ENCODE measurements at places on chromosomes 3 and 15. TPM values are rescaled to one million over a fixed set of nuclear protein-coding genes. Genes with fewer than 3 reads are reported as not detected.

DNA sequence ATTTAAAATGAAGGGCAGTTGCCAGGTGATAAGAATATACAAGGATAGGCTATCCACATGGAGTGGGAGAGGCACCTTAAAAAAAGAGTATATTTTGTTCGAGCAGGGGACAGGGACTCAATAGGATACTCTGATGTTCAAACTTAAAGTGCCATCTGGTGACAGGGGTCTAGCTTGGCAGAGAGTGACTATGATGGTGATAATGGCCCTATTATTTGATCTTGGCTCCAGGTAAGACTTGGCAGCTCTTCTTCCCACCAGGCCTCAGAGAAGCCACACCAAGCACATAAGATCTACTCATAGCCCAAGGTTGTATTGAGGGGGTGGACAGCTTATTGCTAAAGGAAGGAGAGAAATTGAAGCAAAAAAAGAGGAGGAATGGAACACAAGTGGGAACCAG lies 109.0 kb upstream of the MANF start:
- DNase-seq, result no peak

DNA sequence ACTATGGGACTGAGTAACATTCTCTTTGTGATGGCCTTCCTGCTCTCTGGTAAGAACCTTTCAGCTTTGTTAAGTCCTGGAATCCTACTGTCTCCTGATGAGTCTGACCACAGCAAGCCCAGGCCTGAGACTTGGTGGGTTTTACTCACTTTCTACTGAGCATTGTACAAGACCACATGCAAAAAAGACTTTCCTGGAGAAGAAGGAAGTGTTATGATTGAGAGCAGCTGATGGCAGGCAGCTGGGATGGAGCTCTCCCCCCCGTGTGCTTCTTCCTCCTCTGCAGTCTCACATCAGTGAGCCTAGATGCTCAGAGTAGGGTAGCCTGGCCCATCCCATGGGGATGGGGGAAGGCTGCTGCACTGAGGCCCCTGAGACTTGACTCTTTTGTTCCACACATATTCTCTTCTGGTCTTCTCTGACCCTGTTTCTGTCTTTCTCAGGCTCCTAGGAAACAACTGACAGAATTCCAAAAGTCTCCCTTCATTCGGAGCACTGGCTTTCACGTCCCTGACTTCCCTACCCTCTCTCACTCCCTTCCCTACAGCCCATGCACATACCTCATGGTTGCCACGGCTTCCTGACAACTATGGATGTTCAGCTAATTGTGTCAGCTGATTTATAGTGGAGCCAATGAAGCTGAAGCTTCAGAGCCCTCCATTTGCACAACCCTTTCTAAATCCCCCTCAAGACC lies 36.6 kb downstream of the CD86 start:
- no peak for DNase-seq

- no peak for DNase-seq
These were observed 38.5 kb upstream of the COL8A1 start for GRCh38 chr3:99599894-99600293.

GRCh38 chr15:68683026-68683425 lies 104.2 kb downstream of the CORO2B start:
- DNase-seq, result no peak

Gene CCR8
- total RNA-seq, result not detected

DNA sequence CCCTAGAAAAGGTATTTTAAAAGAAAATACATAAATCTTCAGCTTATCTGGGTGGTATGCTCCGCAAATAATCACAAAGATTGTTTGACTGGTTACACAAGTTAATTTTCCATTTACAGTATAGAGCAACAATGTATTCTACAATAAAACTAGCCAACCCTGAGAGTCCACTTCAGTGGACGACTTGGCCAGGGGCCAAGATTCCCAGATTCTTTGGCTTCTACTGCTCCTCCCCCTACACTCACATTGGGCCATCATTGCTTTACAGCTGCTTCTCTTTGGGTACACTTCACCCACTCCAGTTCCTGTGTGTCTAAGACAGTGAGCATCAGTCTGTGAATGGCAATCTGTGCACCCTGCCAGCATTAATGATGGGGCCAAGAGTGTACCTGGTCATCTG lies 17.2 kb upstream of the PRICKLE2 start:
- no peak for DNase-seq

GRCh38 chr3:10935846-10936631 lies 56.5 kb upstream of the SLC6A1 start:
- DNase-seq, result peak; percentile 65

Gene TRPM1
- total RNA-seq, result not detected

Gene DPH3
- total RNA-seq, result 19.8 TPM

- DNase-seq, result no peak
These were observed 121.6 kb downstream of the FOXP1 start for GRCh38 chr3:71461749-71462483.

DNA sequence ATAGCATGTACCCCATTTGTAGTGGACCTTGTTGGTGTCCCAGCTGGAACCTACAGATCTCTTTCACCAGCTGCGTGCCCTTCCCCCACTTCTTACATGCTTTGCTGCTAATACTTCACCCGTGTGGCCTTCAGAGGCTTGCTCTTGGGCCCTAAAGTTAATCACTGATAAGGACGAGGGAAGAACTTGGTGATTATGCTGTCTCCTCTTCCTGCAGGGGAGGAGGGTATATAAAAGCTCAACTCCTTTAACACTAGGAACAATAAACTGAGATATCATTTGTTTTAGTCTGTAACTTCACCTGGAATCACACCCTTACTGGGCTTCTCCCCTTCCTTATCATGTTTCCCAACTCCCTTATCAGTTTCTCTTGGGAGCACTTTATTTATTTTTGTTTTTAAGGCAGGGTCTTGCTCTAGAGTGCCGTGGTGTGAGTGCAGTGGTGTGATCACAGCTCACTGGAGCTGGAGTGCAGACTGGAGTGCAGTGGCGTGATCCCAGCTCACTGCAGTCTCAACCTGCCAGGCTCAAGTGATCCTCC lies 43.2 kb upstream of the PIK3R4 start:
- DNase-seq, result no peak

DNA sequence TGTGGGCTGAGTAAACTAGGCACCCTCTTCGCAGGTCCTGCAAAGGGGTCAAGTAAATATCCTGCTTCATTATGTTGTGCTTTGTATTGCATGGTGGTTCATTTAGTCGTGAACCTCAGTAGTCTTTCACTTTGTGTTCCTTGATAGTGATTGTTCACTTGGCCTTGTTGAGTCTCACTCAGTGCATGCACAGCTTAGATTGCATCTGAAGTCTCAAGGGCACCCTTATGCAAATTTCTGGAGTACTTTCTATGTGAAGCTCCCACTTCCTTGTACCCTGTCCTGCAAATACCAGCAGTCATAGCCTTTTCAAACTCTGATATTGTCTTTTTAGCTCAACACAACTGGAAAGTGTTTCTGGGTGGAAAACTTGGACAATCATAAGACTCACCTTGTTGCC lies 519.2 kb downstream of the NAALADL2 start:
- no peak for DNase-seq

GRCh38 chr15:40066589-40066988 lies 27.6 kb upstream of the SRP14 start:
- DNase-seq, result no peak

- no peak for DNase-seq
These were observed 999.0 kb downstream of the TUSC7 start for GRCh38 chr3:117708601-117709000.

DNA sequence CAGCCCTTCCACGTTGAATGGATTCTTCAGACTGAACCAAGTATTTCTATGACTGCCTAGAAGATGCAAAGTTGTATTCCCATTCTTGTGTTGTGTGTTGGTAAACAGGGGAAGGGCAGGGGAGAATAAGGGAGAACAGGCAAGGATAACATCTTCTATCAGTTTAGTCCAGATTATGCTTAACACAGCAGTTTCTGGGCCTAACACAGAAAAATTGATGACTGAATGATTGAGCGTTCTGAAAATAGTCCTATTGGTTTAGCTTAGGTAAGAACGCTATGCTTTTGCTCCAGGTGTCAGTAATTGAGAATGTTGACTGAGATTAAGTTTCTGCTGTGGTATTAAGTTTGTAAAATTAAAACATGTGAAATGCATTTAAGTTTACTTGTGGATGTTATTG lies 8.6 kb downstream of the FOXB1 start:
- no peak for DNase-seq

Gene KBTBD8
- 1.9 TPM for total RNA-seq

Gene CASR
- total RNA-seq, result not detected

- DNase-seq, result no peak
These were observed 28.1 kb downstream of the RNU5B-1 start for GRCh38 chr15:65332391-65333147.

GRCh38 chr3:40292637-40293349 lies 16.7 kb upstream of the EIF1B start:
- DNase-seq, result no peak

GRCh38 chr3:124582196-124582595 lies 148.1 kb upstream of the UMPS start:
- no peak for DNase-seq

DNA sequence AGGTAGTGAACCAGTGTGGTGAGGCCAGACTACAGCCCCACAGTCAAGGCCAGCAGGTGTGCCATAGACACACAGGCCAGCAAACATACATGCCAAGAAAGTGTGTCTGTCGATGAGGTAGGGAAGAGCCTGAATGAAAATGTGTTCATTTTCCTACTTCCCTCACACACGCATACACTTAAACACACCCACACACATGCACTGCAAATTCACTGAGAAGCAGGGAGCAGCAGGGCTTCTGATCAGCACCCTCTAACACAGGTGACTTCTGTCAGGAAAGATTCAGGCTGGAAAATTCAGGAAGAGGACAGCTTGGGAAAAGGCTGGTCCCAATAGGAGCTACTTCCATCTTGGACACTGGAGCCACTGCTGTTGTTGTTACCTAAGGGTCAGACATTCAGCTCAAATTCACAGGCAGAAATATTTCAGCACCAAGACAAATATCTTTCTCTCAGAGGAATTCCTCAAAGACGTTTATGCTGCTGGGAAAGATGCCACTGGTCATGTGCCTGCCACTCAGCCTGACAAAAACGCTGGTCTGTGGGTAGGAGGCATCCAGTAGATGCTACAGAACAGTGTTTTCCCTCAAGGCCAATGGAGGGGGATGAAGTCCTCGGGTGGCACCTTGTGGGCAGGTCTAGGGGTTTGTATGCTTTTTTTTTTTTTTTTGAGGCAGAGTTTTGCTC lies 40.9 kb upstream of the LARS2 start:
- DNase-seq, result no peak

Gene SNURF
- total RNA-seq, result 19.5 TPM

Gene VGLL4
- total RNA-seq, result 141 TPM

GRCh38 chr15:35697549-35698299 lies 151.8 kb upstream of the DPH6 start:
- no peak for DNase-seq

Gene PARP15
- total RNA-seq, result not detected

Gene P2RY13
- not detected for total RNA-seq

DNA sequence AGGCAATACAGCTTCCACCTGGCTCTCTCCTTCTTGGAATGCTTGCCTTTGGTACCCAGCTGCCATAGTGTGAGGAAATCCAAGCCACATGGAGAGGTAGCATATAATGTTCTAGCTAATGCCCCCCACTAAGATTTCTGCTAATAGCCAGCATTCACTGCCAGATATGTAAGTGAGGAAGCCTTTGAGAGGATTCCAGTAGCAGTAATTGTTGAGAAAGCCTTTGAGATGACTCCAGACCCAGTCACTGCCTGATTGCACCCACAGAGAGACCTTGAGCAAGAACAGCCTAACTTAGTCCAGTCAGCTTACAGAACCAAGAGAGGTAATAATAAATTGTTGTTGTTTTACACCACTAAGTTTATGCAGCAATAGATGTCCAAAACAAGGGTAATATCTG lies 63.1 kb downstream of the STRIT1 start:
- DNase-seq, result no peak

Gene SPSB4
- total RNA-seq, result 2.7 TPM

DNA sequence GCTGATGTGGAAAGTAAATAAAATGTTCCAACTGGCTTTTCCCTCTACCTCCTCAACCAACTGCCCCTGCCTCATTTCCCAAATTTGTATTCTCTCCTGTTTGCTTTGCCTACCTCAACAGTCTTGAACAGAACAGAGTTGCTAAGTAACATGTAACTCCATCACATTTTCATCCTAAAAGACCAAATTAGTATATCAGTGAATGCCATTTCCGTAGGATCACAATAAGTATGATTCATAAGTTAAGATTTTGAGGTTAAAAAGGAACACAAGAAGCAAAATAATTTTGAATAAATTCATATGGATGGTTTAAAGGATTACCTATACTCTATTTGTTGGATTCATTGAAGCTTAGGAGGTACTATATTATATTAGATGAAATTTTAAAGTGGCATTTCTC lies 154.9 kb downstream of the ECT2 start:
- no peak for DNase-seq

DNA sequence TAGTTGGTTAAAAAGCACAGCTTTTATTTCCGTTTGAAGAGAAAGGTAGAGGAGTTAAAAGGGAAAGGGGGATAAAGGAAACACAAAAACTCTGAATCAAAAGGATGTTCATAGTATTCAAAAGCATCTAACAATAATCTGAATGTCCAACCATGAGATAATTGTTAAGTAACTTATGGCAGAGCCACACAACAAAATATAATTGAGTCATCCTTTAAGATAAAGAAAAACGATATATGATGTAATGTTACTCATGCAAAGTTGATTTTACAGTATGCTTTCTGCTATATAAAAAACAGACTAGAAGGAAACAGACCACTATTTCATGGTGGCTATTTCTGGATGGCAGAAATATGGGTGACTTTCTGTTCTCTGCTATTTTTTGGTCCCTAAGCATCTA lies 3.9 kb downstream of the XPC start:
- no peak for DNase-seq

- DNase-seq, result no peak
These were observed 240.3 kb downstream of the IL5RA start for GRCh38 chr3:2869905-2870304.

Gene NEK11
- total RNA-seq, result 7.5 TPM

Gene SMCO1
- total RNA-seq, result not detected

Gene RBPMS2
- total RNA-seq, result 1.8 TPM

DNA sequence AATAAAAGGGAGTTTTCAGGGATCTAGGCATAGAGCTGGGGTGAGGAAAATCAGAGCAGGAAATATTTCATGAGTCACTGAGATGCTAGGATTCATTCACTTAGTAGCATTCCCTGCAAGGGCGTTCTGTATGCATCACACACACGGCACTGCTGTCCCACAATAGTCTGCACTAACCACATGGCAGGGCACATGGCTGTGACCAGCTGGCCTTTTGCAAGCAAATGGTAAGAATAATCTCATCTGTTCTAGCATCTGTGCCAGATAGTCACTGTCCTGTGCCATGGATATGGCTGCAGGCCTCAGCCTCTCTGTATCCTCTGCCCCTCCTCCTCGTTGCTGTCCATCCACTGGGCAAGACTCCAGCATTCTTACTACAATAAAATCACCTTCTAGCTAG lies 37.8 kb downstream of the BOC start:
- DNase-seq, result no peak

GRCh38 chr3:184765047-184765729 lies 46.8 kb upstream of the VPS8 start:
- DNase-seq, result no peak

Gene NME9
- not detected for total RNA-seq

GRCh38 chr3:80556763-80557162 lies 789.0 kb upstream of the ROBO1 start:
- DNase-seq, result no peak

GRCh38 chr3:102006812-102007485 lies 157.6 kb downstream of the NFKBIZ start:
- DNase-seq, result no peak

Gene BOC
- total RNA-seq, result 11.3 TPM

GRCh38 chr15:40906991-40907802 lies 12.9 kb downstream of the VPS18 start:
- no peak for DNase-seq

- DNase-seq, result no peak
These were observed 153.2 kb downstream of the CTNNB1 start for GRCh38 chr3:41352510-41352909.
